Activated CD8-positive, alpha-beta T cell treated with anti-CD3 and anti-CD28 coated beads for 36 hours (primary cell): ENCODE measurements at places on chromosomes 11 and 22.

- H3K4me1 ChIP-seq, result peaks cover 17% of the 10 kb centered on the region
- peaks cover 4% of the 10 kb centered on the region for H3K36me3 ChIP-seq
- H3K27me3 ChIP-seq, result no peaks in the 10 kb centered on the region
Measured at GRCh38 chr11:93198215-93198845, 539 bp upstream of the SLC36A4 start.

GRCh38 chr11:7871056-7871455 lies 60.0 kb downstream of the OR10A6 start:
- H3K4me1 ChIP-seq, result no peaks in the 10 kb centered on the region
- no peak for DNase-seq
- H3K36me3 ChIP-seq, result no peaks in the 10 kb centered on the region
- peaks cover 9% of the 10 kb centered on the region for H3K27me3 ChIP-seq
- no peak overlapping the region for H3K27ac ChIP-seq

DNA sequence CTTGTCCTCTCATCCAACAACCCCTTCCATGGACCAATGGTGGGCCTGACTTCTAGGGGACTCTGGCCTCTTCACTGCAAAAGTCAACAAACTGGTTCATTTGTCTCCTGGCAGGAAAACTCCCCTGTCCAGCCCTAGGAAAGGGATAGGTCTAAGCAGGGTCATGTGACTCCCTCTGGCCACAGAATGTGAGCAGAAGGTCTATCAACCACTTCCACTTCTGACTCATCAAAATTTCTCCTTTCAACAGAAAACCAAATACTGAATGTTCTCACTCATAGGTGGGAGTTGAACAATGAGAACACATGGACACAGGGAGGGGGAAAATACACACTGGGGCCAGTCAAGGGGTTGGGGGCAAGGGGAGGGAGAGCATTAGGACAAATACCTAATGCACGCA lies 1.3 kb upstream of the ISX start:
- no peak overlapping the region for H3K27ac ChIP-seq
- no peaks in the 10 kb centered on the region for H3K36me3 ChIP-seq

- no peak overlapping the region for H3K27ac ChIP-seq
- H3K4me3 ChIP-seq, result no peak overlapping the region
- H3K4me1 ChIP-seq, result no peaks in the 10 kb centered on the region
- no peak for DNase-seq
- H3K27me3 ChIP-seq, result no peaks in the 10 kb centered on the region
Measured at GRCh38 chr11:83554876-83555275, 268.7 kb upstream of the CCDC90B start.

DNA sequence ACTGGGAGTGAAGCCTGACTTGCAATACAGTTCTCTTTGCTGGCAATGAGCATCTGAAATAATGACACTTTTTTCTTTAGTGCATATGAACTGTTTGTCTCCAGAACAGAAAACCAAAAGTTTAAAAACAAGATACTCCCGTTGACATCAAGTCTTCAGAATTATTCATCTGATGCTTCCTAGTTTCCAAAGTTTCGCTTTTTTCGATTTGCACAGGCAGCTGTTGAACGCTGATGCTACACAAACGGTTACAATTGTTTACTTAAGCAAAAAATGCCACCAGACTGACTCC lies 612 bp upstream of the BIRC2 start:
- H3K4me3 ChIP-seq, result peak overlapping the region; percentile 90
- H3K27me3 ChIP-seq, result no peaks in the 10 kb centered on the region
- no peak for DNase-seq

GRCh38 chr11:91163619-91164451 lies 941.0 kb upstream of the CHORDC1 start:
- DNase-seq, result no peak
- no peaks in the 10 kb centered on the region for H3K4me1 ChIP-seq
- no peak overlapping the region for H3K4me3 ChIP-seq
- no peaks in the 10 kb centered on the region for H3K36me3 ChIP-seq
- no peak overlapping the region for H3K27ac ChIP-seq
- no peaks in the 10 kb centered on the region for H3K27me3 ChIP-seq

- H3K36me3 ChIP-seq, result peaks cover 25% of the 10 kb centered on the region
- no peak for DNase-seq
- no peak overlapping the region for H3K27ac ChIP-seq
- H3K4me3 ChIP-seq, result no peak overlapping the region
- H3K27me3 ChIP-seq, result no peaks in the 10 kb centered on the region
Measured at GRCh38 chr11:82988936-82989627, 82.6 kb downstream of the RAB30 start.

DNA sequence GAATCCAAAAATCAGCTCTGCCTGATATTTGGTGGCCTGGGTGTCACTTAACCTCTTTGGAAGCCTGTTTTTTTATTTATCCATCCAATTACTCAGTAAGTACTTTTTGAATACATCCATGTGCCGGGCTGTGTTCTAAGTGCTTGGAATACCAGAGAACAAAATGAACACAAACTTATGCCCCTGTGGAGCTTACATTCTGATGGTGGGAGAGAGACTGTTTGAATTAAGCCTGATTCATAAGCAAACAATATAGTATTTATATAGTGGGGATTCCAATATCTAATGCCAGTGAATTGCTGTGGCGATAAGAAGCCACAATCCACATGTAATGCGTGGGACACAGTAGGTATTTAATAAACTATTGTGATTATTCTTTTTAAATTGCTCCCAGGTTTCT lies 19.4 kb downstream of the KCNJ5 start:
- no peak for DNase-seq
- peaks cover 22% of the 10 kb centered on the region for H3K27me3 ChIP-seq
- H3K4me3 ChIP-seq, result no peak overlapping the region
- H3K27ac ChIP-seq, result no peak overlapping the region
- peaks cover 8% of the 10 kb centered on the region for H3K4me1 ChIP-seq
- H3K36me3 ChIP-seq, result no peaks in the 10 kb centered on the region

DNA sequence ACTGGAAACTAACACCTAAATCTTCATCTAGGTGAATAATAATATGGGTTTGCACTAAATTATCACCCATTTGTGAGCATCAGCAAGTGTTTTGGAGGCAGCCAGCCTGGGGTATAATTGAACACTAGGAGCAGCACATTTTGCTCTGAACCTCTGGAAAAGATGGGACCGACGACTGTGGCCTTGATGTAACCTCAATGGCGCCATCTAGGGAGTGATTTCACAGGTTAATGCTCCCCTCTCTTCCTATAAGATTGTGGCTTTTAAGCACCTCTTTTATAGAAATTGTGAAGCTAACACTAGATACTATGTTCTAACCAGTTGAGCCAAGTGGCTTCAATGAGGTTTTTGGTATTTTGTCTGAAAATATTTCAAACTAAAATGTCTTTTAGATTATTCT lies 203.7 kb downstream of the NELL1 start:
- no peaks in the 10 kb centered on the region for H3K36me3 ChIP-seq
- no peak overlapping the region for H3K27ac ChIP-seq
- H3K27me3 ChIP-seq, result peaks cover 2% of the 10 kb centered on the region
- H3K4me3 ChIP-seq, result no peak overlapping the region

GRCh38 chr11:20089796-20090653 lies 70.2 kb downstream of the DBX1 start:
- no peak overlapping the region for H3K4me3 ChIP-seq
- no peak overlapping the region for H3K27ac ChIP-seq
- H3K36me3 ChIP-seq, result no peaks in the 10 kb centered on the region
- peaks cover 6% of the 10 kb centered on the region for H3K27me3 ChIP-seq
- peaks cover 8% of the 10 kb centered on the region for H3K4me1 ChIP-seq
- no peak for DNase-seq

- no peaks in the 10 kb centered on the region for H3K27me3 ChIP-seq
- no peak overlapping the region for H3K4me3 ChIP-seq
- H3K36me3 ChIP-seq, result peaks cover 67% of the 10 kb centered on the region
- no peak overlapping the region for H3K27ac ChIP-seq
Measured at GRCh38 chr11:3021125-3021524, 29.0 kb upstream of the NAP1L4 start.

DNA sequence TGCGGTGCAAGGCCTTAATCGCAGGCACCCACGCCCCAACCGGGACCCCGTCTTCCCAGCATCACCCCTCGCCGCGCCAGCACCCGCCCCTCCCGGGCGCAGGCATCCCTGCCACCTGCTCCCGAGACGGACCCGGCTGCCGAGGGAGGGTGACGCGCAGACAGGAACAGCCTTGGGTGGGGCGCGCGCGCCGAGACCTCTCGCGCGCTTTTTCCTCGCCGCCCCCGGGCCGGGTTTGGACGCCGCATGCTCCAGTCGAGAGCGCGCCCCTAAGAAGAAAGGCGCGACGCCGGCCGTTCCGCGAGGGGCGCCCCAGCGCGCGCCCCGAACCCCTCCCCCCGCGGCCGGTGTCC lies 504 bp downstream of the CFL1 start:
- H3K27ac ChIP-seq, result peak overlapping the region; percentile 78
- peaks cover 41% of the 10 kb centered on the region for H3K4me1 ChIP-seq
- peak overlapping the region; percentile 88 for H3K4me3 ChIP-seq
- no peaks in the 10 kb centered on the region for H3K27me3 ChIP-seq
- H3K36me3 ChIP-seq, result peaks cover 66% of the 10 kb centered on the region

GRCh38 chr11:77506857-77507256 lies 33.0 kb upstream of the PAK1 start:
- no peak for DNase-seq
- H3K27me3 ChIP-seq, result peaks cover under 1% of the 10 kb centered on the region
- H3K27ac ChIP-seq, result no peak overlapping the region
- no peaks in the 10 kb centered on the region for H3K4me1 ChIP-seq
- no peaks in the 10 kb centered on the region for H3K36me3 ChIP-seq
- no peak overlapping the region for H3K4me3 ChIP-seq

- no peaks in the 10 kb centered on the region for H3K36me3 ChIP-seq
- H3K4me1 ChIP-seq, result no peaks in the 10 kb centered on the region
- no peak for DNase-seq
- peaks cover 3% of the 10 kb centered on the region for H3K27me3 ChIP-seq
- H3K4me3 ChIP-seq, result no peak overlapping the region
- no peak overlapping the region for H3K27ac ChIP-seq
Measured at GRCh38 chr11:113267493-113267892, 46.9 kb upstream of the TTC12 start.

GRCh38 chr11:70755410-70756158 lies 357.3 kb downstream of the CTTN start:
- H3K36me3 ChIP-seq, result no peaks in the 10 kb centered on the region
- peak; percentile 75 for DNase-seq
- H3K27ac ChIP-seq, result no peak overlapping the region
- H3K27me3 ChIP-seq, result peaks cover 7% of the 10 kb centered on the region
- no peak overlapping the region for H3K4me3 ChIP-seq

DNA sequence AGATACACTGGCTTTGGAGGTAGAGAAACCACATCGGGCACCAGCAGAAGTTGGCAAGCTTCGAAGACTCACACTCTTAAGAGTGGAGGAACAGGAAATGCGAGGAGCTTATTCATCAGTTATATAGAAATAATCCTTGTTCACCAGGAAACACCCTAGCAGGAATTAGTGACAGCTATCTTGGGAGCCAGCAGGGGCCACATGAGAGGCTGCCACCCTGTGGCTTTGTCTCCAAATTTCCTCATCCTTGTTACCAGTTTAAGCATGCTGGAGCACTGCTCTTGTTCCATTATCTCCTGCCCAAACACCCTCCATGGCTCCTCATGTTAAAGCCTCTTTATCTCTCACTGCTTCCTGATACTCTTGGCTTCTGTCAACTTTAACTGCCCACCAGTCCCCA lies 131.0 kb downstream of the PLEKHA7 start:
- no peak overlapping the region for H3K4me3 ChIP-seq
- H3K36me3 ChIP-seq, result no peaks in the 10 kb centered on the region
- no peak overlapping the region for H3K27ac ChIP-seq

DNA sequence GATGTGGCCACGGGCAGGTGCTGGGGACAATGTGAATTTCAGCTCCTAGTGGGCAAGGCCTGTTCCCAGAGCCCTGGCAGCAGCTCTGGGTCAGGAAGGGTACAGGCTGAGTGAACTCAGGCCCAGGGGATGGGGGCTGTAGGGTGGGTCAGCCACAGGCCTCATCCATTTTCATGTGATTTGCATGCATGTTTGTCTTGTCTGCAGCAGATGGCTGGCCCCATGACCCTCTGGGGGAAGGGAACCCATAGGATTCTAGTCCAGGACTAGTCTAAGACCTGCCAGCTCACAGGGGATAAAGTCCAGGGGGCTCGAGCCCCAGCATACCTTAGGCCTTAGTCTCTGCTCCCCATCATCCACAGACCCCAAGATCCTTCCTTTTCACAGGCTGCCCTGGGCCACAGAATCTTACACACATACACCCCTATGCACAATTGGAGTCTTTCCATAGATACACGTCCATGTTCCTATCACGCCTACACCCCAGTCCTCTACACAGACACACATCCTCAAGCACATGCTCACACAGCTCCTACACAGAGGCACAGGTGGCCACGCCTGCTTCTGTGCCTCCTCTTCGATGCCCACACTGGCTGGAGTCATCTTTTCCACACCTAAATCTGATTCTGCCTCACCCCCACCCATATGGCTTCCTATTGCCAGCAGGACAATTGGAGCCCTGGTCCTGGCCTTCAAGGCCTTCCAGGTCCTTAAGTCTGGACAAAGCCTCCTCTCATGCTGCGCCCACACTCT lies 25.7 kb downstream of the PDE2A start:
- no peaks in the 10 kb centered on the region for H3K27me3 ChIP-seq
- no peaks in the 10 kb centered on the region for H3K36me3 ChIP-seq
- no peak overlapping the region for H3K4me3 ChIP-seq
- DNase-seq, result no peak
- H3K27ac ChIP-seq, result no peak overlapping the region
- no peaks in the 10 kb centered on the region for H3K4me1 ChIP-seq

GRCh38 chr22:30860176-30861105 lies 108.1 kb downstream of the MORC2 start:
- H3K4me3 ChIP-seq, result no peak overlapping the region
- H3K4me1 ChIP-seq, result no peaks in the 10 kb centered on the region
- no peak for DNase-seq
- H3K27ac ChIP-seq, result no peak overlapping the region
- no peaks in the 10 kb centered on the region for H3K27me3 ChIP-seq

DNA sequence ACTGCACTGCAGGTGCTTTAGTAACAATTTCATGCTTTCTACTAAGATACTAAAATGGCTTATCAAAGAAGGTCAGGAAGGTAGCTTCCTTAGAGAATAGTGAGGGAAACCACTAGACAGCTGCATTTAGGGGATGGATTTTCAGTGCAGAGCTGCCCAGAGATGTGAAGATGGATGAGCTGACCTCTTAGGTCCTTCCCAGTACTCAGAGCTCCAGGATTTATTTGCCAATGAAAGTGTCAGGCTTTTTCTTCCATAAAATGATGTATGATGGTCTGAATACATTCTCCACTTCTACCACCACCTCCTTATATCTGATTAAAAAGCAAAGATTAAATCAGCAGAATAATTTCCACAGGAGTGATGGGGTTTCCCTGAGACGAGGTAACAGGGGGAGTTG lies 35.0 kb downstream of the SC5D start:
- DNase-seq, result no peak
- no peak overlapping the region for H3K27ac ChIP-seq
- no peaks in the 10 kb centered on the region for H3K36me3 ChIP-seq
- H3K4me1 ChIP-seq, result no peaks in the 10 kb centered on the region

GRCh38 chr11:44018127-44018521 lies 29.7 kb upstream of the ACCSL start:
- peaks cover 8% of the 10 kb centered on the region for H3K27me3 ChIP-seq
- H3K4me1 ChIP-seq, result no peaks in the 10 kb centered on the region
- DNase-seq, result no peak
- no peak overlapping the region for H3K4me3 ChIP-seq
- H3K36me3 ChIP-seq, result no peaks in the 10 kb centered on the region
- no peak overlapping the region for H3K27ac ChIP-seq
